CD4-positive, alpha-beta T cell treated with Interferon gamma for 1 hour (primary cell): ENCODE measurements at places on chromosomes 13 and 19.

DNA sequence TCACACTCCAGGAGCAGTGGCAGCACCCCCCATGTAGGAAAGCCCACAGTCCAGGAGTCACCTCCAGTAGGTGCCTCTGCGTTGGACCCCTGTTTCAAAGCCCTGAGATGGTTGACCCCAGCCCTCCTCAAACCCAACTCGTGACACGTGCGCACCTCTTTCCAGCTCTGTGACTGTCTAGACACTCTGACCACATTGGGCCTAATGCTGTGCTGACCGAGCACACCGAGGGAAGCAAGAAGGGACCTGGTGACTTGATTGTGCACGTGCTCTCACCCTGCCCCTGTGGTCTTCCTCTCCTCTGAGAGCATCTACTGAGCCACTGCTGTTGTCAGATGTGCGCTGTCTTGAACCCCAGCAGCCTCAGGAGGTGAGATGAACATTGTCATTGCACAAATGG, 22.9 kb upstream of the SLC35E1 start:
- DNase-seq, result peak; percentile 15

- no peak for DNase-seq
These were observed 5.3 kb downstream of the CPAMD8 start for GRCh38 chr19:17021328-17021727.

- no peak for DNase-seq
These were observed 3.2 kb downstream of the KLK2 start for GRCh38 chr19:50876456-50876855.

- DNase-seq, result no peak
These were observed 34.3 kb upstream of the VSTM2B start for GRCh38 chr19:29491491-29491890.

- no peak for DNase-seq
These were observed 64.8 kb downstream of the IPO5 start for GRCh38 chr13:98018293-98018692.

GRCh38 chr19:35086455-35086854, 29.2 kb upstream of the FXYD3 start:
- DNase-seq, result no peak

DNA sequence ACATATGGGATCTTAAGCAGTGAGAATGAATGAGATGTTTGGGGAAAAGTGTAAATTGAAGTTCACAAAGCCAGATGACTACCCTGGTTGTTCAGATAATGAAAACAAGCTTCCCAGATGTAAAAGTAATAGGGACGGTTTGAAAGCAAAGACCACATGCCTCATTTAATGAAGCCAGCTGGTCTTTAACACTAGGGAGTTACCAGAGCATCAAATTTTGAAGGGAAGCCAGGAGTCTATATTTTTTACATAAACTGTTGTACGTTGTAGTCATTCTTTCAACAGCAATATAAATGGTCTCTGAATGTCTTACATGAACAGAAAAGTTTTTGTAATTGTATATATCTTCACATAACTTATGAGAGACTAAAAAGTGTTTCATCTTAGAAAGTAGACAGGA, 2604.5 kb upstream of the PCDH20 start:
- no peak for DNase-seq

- no peak for DNase-seq
These were observed 5.9 kb upstream of the SRRM5 start for GRCh38 chr19:43605875-43606568.

GRCh38 chr19:24052811-24053210, 34.2 kb upstream of the ZNF254 start:
- DNase-seq, result no peak

DNA sequence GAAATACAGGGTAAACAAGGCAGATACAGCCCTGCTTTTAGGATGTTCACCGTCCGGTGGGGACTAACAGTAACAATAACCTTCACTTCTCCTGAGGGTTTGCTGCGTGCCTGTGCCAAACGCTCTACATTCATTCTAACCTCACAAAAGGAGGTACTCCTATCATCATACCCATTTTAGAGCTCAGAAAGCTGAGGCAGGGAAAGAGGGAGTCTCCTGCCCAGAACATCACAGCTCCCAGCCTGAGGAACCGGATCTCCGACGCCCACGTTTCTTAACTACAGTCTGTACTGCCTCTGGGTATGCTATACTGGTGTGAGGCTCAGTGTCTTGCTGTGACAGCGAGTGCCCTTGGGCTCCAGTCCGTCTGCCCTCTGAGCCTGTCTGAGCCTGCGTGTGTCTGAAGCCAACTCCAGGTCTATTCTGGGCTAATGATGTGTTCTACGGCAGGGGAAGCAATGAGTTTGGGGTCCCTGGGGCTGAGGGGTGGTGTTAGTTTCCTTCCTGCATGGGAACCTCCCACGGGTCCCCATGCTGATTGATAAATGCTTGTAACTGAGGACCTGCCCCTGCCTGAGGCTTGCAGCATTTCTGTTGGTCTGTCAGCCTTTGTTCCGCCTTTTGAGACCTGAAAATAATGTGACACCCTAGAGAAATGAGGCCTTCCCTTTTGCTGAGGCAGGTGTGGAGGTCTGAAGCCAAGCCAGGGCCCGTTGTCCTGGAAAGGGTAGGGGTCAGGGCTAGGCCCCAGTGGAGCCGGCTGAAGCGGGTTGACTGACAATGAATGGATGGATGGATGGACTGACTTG, 4.9 kb downstream of the LIPE start:
- DNase-seq, result peak; percentile 4

DNA sequence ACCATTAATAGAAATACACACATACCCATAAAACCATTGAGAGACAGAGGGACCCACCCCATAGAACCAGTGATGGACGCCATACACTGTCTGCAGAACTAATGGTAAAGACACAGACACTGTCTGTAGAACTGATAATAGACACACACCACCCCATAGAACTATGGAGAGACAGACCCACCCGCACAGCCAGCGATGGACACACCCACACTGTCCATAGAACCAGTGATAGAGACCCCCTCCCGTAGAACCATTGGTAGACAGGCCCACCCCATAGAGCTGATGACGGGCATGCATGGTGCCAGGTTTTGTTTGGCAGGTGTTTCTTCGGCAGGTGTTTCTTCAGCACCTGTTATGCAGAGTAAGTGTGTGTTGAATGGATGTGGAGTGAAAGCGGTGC, 88.3 kb upstream of the TEX29 start:
- no peak for DNase-seq

- DNase-seq, result no peak
These were observed 2.7 kb downstream of the PNMA8C start for GRCh38 chr19:46426035-46426505.

GRCh38 chr13:112722433-112723263, 32.8 kb downstream of the ATP11A start:
- DNase-seq, result no peak

- no peak for DNase-seq
These were observed 15.7 kb downstream of the COL4A1 start for GRCh38 chr13:110291286-110291685.

DNA sequence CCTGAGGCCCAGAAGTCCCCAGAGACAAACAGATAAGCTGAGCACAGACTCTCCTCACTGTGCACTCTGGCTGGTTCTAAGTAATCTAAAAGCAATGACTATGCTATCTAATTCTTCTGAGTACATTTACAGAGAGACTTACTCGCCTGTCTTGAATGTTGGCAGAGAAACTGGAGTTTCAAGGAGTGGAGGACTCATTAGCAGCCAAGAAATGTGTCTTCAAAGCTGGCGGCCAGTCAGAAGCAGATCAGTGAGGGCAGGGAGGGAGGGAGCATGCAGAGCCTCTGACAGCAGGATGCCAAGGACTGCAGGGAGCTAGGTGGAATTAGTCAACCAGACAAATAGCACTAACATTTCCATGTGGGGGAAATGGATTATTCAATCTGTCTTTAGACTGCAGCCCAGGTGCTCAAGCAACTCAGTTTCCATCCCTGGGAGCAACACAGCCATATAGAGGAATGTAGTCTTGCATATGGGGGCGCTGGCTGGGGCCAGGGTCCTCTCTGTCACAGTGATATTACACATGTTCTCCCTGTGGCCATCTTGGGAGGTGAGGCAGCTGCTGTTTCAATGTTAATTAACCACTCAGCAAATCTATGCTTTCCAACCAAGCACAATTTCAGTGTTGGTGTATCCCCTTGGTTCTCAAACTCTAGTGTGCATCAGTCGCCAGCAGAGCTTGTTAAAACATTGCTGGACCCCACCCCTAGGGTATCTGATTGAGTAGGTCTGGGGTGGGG, 97.9 kb downstream of the CCNA1 start:
- DNase-seq, result no peak

GRCh38 chr13:72204291-72204690, 337.3 kb upstream of the DACH1 start:
- DNase-seq, result no peak

DNA sequence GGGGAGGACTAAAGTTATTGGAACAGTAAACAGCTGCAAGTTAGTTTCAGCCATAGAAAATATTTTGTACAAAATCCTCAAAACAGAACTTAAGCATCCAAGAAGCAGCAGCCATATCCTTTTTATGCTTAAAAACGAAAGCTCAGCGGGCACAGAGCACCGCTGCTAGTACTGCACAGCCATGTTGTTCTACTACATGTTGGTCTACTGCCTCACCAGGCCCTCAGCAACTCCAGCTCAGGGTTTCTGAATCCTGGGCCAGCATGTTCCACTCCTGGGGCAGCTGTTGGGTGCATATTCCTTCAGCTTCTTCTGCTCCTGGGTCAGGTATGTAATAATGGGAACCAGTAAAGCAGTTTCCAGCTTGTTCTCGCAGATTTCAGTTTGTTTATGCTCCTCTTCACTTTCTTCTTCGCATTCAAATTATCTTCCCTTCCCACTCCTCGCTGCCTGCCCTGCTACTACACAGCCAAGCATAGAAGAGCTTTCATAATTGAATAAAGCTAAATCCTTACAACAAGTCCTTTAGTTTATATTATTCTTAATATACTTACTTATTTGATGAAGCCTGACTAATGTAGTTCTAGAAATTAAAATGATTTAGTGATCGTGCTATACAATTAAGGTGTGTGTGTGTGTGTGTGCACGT, 820.5 kb upstream of the ATXN8OS start:
- DNase-seq, result no peak

DNA sequence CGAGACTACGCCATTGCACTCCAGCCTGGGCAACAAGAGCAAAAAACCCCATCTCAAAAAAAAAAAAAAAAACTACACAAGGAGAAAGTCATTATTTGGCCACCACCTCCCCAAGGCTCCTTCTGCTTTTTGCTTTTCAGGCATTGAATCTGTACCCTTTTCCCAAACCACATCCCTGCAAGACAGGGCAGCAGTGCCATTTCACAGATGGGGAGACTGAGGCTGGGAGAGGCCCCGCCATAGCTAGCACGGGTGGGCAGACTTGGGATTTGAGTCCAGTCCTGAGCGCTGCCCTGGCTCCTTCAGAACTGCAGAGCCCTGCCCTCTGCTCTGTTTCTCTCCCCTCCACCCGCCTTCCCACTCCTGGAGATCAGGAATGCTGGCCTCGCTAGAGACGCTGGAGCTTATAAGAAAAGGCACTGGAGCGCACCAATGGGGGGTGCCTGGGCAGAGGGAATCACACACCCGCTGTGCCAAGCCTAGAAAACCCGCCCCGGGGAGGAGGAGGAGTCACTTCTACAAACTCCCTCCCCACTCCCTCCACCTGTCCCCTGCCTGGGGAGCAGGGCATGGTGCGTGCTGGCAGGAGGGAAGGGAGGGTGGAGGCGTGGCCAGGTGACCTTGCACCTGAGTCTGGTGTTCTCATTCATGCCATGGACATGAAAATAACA, 17.6 kb downstream of the TJP3 start:
- no peak for DNase-seq

GRCh38 chr19:30558793-30559192, 186.6 kb downstream of the ZNF536 start:
- DNase-seq, result no peak

- no peak for DNase-seq
These were observed 20.9 kb upstream of the GAS6 start for GRCh38 chr13:113884821-113885220.

DNA sequence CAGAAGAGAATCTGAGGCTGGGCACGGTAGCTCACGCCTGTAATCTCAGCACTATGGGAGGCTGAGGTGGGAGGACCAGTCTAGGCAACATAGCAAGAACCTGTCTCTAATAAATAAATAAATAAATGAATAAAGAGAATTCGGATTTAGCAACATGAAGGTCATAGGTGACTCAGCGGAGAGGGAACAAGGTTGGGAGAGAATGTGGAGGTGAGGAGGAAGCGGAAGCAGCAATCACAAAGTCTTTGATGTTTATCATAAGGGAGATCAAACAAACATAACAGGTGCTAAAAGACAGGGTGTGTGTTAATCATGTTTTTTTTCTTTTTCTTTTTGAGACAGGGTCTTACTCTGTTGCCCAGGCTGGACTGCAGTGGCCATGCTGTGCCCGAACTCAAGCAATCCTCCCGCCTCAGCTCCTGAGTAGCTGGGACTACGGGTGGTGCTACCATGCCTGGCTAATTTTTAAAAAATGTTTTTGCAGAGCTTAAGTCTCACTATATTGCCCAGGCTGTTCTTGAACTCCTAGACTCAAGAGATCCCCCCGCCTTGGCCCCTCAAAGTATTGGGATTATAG, 16.3 kb downstream of the PBX4 start:
- peak; percentile 20 for DNase-seq

DNA sequence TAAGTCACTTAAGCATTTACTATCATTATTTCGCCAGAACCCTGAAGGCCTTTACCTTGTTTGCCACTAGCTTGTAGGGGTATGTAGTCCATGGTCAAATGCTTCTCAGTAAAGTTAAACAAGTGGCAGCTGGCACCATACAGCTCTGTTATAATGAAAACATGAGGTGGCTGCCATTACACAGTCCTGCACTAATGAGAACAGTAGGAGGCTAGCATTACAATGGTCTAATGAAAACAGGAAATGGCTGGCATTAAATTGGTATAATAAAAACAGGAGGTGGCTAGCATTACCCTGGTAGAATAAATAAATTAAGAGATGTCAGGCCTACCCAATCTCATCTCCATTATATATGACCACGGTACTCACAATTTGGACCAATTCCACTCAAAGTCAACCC, 107.5 kb downstream of the PCDH17 start:
- DNase-seq, result no peak

GRCh38 chr13:39401046-39401705, 201.8 kb downstream of the LHFPL6 start:
- DNase-seq, result no peak

GRCh38 chr13:102003848-102004570, 397.8 kb downstream of the FGF14 start:
- DNase-seq, result no peak

DNA sequence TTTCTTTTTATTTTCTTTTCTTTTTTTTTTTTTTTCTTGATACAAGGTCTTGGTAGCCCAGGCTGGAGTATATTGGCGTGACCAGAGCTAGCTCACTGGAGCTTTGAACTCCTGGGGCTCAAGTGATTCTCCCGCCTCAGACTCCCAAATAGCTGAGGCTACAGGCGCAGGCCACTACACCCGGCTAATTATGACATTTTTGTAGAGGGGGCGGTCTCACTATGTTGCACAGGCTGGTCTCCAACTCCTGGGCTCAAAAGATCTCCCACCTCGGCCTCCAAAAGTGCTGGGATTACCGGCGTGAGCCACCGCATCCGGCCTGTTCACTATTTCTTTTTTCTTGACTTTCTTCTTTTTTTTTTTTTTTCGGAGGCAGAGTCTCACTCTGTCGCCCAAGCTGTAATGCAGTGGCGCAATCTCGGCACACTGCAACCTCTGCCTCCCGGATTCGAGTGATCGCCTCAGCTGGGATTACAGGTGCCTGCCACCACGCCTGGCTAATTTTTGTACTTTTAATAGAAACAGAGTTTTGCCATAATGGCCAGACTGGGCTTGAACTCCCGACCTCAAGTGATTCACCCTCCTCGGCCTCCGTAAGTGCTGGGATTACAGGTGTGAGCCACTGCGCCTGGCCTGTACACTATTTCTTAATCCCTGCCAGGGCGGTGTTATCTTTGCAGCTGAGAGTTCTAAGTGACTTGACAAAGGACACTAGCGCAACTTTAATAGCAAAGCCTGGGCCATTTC, 37.1 kb upstream of the LSM14A start:
- DNase-seq, result no peak
